ENCODE measurements at places on chromosomes 1 and 21. TPM values are rescaled to one million over a fixed set of nuclear protein-coding genes. Genes with fewer than 3 reads are reported as not detected.

The S100A9 gene
- total RNA-seq: 735 TPM

The CSMD2 gene
- not detected for total RNA-seq

- DNase-seq: no peak
These were observed 70.8 kb downstream of the SYT2 start for GRCh38 chr1:202639500-202639899.

- DNase-seq: no peak
These were observed 40.2 kb downstream of the DPT start for GRCh38 chr1:168688644-168689326.

GRCh38 chr1:168312718-168313604 is 32.3 kb downstream of the TBX19 start:
- peak; percentile 66 for DNase-seq

The ARHGEF19 gene
- total RNA-seq: 6.1 TPM

- no peak for DNase-seq
These were observed 2.0 kb upstream of the FMO4 start for GRCh38 chr1:171311771-171312558.

GRCh38 chr1:245279346-245279745 is 124.6 kb downstream of the KIF26B start:
- no peak for DNase-seq

DNA sequence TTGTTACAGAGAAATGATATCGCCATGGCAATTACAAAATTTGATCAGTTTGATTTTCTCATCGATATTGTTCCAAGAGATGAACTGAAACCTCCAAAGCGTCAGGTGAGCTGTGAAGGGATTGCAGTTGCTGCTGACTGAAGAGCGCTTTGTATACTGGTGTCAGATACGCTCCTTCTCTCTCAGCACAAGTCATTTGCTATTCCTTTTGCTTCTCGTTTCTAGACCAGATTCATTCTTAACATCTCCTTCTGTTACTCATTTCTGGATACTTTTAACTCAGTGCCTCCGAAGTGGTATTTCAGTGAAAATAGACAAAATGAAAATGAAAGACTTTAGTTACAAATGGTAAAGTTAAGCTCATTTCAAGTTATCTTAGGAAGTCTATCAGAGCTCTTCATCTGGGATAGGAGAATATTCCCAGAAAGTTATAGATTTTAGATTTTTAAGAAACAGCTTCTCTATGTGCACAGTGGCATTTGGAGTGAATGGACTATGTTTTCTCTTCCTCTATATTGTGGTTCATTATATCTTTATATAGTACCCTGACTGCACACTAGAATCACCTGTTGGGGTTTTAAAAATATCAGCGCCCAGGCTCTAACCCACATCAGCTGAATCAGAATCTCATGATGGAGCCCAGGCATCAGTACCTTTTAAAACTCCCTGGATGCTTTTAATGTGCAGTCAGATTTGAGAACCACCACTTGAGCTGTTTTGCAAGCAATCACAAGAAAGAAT is 30.3 kb upstream of the KCNQ4 start:
- DNase-seq: no peak

The CYYR1 gene
- 1.1 TPM for total RNA-seq

GRCh38 chr1:94298861-94299260 is 61.5 kb upstream of the ARHGAP29 start:
- no peak for DNase-seq

Measured in bronchial epithelial cell (primary cell).